ENCODE measurements at places on chromosomes 5 and 9.

DNA sequence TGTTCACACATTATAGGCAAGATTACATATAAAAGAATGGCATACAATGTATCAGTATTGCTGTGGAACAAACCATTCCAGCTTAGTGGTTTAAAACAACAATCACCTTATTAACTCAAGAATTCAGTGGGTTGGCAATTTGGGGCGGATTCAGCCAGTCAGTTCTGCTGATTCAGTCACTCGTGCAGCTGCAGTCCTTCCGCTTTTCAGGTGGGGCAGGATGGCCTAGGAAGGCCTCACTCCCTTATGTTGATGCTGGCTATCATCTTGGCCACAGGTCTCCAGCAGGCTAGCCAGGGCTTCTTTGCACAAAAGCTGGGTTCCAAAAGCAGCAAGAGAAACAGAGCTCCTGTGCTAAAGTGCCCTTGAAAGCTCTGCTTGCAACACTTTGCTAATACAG is 150.6 kb downstream of the MCTP1 start:
- DNase-seq, result no peak

DNA sequence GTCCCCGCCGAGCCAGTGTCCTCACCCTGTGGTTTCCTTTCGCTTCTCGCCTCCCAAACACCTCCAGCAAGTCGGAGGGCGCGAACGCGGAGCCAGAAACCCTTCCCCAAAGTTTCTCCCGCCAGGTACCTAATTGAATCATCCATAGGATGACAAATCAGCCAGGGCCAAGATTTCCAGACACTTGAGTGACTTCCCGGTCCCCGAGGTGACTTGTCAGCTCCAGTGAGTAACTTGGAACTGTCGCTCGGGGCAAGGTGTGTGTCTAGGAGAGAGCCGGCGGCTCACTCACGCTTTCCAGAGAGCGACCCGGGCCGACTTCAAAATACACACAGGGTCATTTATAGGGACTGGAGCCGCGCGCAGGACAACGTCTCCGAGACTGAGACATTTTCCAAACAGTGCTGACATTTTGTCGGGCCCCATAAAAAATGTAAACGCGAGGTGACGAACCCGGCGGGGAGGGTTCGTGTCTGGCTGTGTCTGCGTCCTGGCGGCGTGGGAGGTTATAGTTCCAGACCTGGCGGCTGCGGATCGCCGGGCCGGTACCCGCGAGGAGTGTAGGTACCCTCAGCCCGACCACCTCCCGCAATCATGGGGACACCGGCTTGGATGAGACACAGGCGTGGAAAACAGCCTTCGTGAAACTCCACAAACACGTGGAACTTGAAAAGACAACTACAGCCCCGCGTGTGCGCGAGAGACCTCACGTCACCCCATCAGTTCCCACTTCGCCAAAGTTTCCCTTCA is 1.4 kb downstream of the GLIS3 start:
- DNase-seq, result no peak

GRCh38 chr5:147490989-147491388 is 18.9 kb downstream of the DPYSL3 start:
- DNase-seq, result no peak

DNA sequence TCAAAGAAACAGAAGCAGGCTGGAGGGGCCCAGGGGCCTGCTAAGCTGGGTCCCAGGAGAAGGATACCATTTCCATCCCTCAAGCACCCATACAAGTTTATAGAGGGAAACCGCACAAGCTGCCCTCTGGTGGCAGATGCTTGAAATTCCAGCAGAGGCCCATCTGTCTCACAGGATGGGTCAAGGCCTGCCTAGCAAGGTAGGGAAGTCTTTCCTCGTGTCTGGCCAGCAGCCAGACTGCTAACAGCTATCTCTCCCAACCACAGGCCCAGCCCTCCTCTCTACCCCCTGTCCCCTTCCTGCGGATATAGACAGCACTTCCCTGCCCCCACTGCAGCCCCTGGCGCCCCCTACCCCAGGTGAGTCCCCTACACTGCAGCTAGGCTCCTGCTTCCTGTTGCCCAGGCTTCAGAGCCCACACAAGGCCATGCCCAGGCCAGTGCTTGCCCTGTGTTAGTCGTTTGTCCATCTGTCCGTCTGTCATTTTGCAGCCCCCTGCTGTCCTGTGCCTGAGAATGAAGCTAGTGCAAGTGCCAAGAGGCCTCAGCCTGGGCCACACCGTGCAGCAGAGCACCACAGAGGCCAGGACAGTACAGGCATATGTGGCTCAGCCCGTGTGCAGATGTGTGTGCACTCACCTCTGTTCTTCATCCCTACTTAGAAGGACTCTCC is 26.2 kb downstream of the TCF7 start:
- peak; percentile 77 for DNase-seq

DNA sequence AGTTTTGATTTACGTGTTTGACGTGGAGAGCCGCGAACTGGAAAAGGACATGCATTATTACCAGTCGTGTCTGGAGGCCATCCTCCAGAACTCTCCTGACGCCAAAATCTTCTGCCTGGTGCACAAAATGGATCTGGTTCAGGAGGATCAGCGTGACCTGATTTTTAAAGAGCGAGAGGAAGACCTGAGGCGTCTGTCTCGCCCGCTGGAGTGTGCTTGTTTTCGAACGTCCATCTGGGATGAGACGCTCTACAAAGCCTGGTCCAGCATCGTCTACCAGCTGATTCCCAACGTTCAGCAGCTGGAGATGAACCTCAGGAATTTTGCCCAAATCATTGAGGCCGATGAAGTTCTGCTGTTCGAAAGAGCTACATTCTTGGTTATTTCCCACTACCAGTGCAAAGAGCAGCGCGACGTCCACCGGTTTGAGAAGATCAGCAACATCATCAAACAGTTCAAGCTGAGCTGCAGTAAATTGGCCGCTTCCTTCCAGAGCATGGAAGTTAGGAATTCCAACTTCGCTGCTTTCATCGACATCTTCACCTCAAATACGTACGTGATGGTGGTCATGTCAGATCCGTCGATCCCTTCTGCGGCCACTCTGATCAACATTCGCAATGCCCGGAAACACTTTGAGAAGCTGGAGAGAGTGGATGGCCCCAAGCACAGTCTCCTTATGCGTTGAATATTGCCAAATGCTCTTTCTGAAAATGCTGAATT is 850 bp downstream of the RRAGA start:
- DNase-seq, result no peak

DNA sequence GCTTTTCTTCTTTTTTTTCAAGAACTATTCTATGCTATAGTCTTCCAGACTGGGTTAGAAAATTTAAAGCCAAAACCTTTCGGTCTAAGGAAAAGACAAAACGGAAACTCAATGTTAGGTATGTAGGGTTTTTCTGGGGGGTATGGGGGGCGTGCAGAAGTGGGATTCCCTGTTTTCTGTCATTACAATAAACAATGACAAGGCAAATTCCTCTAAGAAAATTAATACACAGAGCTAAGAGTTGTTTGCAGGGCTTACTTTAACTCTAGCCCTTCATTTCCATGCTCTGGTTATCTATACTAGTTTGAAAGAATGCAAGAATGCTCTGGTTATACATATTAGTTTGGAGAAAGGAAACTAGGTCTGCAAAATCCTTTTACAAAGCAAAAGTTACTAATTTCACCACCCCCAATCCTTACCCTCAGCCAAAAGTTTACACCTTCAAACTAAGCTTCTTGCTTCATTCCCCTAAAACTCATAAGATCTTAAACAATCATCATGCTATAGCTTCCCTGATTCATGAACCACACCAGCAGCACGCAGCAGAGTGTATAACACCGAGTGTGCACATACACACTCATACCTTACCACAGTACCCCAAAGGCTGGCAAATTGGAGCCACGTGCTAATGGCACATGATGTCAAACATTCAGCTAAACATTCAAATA is 89.1 kb upstream of the NR5A1 start:
- no peak for DNase-seq

- no peak for DNase-seq
Observed at GRCh38 chr5:85320495-85320894, 935.8 kb upstream of the EDIL3 start.

- DNase-seq, result no peak
Observed at GRCh38 chr5:102554728-102555127, 55.9 kb upstream of the SLCO6A1 start.

DNA sequence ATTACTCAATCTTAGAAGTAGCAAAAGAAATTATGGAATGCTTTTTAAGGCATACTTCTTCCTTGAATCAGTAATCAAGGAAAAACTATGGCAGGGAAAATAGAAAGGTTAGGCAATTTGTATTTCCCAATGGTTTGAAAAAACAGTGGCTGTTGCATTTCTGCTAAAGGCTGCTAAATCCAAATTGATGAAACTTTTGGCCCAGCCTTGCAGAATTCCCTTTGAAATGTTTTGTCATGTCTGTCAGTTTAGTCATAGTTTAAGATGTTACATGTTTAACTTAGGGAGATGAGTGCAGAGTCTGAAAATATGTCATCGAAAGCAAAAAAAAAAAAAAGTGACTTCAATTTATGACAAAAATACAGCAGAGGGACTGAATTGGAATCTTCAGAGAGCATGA is 878.9 kb upstream of the WWC1 start:
- peak; percentile 1 for DNase-seq

GRCh38 chr5:62616615-62617277 is 38.1 kb downstream of the LRRC70 start:
- DNase-seq, result no peak

GRCh38 chr5:584216-584615 is 27.9 kb upstream of the CEP72 start:
- no peak for DNase-seq

DNA sequence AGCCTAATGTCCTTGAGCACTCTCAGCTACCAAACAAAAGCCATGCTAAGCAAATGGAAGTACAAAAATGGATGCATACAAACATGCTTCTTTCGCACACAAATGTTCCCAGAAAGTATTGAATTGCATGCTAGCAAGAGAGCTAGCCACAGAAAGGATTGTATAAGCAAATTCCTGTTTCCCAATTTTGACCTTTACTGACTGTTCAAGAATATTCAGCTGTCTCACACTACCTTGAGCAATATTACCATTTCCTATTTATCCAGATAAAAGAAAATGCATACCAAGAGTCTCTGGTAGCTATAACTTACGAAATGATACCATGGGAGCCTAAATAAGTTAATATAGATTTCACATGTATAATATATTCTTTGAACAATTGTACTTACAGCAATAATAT is 264.6 kb downstream of the TMEM167A start:
- no peak for DNase-seq

DNA sequence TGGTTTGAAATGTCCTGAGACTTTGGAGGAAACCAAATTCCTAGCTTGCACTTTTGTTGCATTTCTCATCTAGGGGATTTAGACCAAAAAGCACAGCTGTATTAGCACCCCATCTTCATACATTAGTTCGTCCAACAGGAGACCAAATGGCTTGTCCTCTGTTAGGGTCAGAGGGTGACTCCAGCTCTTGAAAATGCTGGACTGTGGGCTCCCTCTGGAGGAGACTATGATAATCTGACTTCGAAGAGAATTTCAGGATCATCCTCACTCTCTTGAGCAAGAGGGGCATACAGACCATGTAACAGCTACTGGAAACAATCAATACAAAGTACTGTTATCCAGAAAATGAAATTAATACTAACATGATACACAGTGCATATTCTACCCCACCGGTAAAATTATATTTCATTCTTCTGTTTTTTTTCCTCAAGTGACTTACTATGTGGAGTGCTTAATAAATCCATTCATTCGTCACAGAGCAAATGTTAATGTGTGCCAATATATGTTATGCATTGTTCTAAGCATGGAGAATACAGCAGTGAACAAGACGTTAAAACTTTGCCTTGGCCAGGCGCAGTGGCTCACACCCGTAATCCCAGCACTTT is 63.7 kb upstream of the PPP2CA start:
- peak; percentile 22 for DNase-seq

DNA sequence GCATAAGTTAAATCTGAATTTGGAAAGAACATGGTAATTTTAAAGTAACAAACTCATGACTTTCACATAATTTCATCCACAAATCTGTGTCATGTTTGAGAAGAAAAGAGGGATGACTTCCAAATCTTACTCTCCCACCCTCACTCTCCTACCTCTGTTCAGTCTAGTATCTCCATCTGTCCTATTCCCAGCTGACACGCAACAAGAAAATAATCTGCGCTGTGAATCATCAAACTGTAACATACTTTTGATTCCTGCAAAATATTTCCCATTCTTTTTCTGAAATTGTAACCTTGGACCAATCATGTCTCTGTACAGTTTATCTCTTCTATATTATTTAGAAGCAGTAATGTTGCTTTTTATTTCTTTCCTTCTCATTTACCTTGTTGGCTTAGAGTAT is 91.4 kb downstream of the SLC12A2 start:
- peak; percentile 56 for DNase-seq

- no peak for DNase-seq
Observed at GRCh38 chr5:157352756-157353340, 86.9 kb downstream of the CYFIP2 start.

- DNase-seq, result peak; percentile 39
Observed at GRCh38 chr5:101424530-101425175, 521.6 kb upstream of the ST8SIA4 start.

DNA sequence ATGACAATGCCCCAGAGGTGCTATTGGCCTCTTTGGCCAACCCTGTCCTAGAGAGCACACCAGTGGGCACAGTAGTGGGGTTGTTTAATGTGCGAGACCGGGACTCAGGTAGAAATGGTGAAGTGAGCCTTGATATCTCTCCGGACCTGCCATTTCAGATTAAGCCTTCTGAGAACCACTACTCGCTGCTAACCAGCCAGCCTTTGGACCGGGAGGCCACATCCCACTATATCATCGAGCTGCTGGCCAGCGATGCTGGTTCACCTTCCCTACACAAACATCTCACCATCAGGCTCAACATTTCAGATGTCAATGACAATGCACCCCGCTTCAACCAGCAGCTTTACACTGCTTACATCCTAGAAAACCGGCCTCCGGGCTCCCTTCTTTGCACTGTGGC is 1.4 kb downstream of the PCDHGC5 start:
- no peak for DNase-seq

DNA sequence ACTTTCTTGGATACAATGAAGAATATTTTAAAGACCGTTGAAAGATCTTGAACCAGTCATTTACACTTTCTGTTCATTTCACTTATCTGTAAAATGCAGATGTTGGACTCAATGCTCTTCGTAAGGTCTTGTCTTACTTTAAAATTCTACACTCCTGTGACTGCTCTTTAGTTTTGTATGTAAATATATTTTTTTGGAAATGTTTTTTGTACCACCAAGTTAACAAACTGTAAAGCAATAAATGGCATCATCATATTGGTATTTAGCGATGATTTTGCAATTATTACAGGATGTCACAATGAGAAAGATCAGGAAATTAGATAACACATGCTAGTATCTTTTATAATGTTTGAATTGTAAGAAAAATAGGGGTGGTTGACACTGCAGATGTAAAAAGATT is 80.8 kb upstream of the GNAQ start:
- no peak for DNase-seq

- no peak for DNase-seq
Observed at GRCh38 chr5:144594919-144595318, 424.2 kb downstream of the KCTD16 start.

GRCh38 chr5:73701566-73701965 is 75.6 kb downstream of the ARHGEF28 start:
- DNase-seq, result peak; percentile 44

- DNase-seq, result peak; percentile 7
Observed at GRCh38 chr5:6714226-6715041, 1.2 kb downstream of the TENT4A start.

DNA sequence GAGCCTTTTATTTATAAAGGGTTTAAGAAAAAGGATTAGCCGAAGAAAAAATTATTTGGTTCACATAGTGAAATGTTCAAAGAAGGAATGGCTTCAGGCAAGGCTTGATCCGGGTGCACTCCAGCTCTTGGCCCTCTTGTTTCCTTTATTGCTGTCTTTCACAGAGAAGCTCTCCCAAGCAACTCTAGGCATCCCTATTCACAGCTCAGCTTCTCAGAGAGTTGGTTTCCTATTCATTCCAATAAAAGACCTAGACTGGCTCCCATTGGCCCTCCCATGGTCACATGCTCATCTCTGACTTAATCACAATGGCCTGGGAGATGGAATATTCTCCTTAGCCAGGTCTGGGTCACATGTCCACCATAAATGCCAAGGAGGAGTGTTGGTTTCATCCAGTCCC is 9.4 kb upstream of the FGFR4 start:
- DNase-seq, result peak; percentile 15

Data from NCI-H226 (cell line).